Fibroblast of the aortic adventitia (primary cell): ENCODE measurements at places on chromosomes 7 and 10. TPM values are rescaled to one million over a fixed set of nuclear protein-coding genes. Genes with fewer than 3 reads are reported as not detected.

The TMEM176A gene
- not detected in 2 replicates for total RNA-seq

The OR2A12 gene
- total RNA-seq = not detected in 2 replicates

The TDRD1 gene
- 0.25 and 0.45 TPM in 2 replicates for total RNA-seq

The FBH1 gene
- total RNA-seq = 59.0 and 61.4 TPM in 2 replicates

The EFCAB10 gene
- total RNA-seq = not detected in 2 replicates

The JAZF1 gene
- total RNA-seq = 1.5 and 8.3 TPM in 2 replicates

The NUTM2E gene
- total RNA-seq = under 0.01 TPM in 1 of 2 replicates, not detected in the other

The STK31 gene
- 0.09 and 0.33 TPM in 2 replicates for total RNA-seq
